Upper lobe of right lung (tissue), 1 donor: ENCODE measurements at places on chromosomes 16 and 17. TPM values are rescaled to one million over a fixed set of nuclear protein-coding genes. Genes with fewer than 3 reads are reported as not detected.

- no peaks in the 10 kb centered on the region for H3K27me3 ChIP-seq
- H3K36me3 ChIP-seq: peaks cover 29% of the 10 kb centered on the region
- no peak overlapping the region for H3K4me3 ChIP-seq
- peaks cover 64% of the 10 kb centered on the region for H3K4me1 ChIP-seq
- DNase-seq: no peak
Observed at GRCh38 chr16:75243667-75244224, 7.7 kb downstream of the BCAR1 start.

SRRM2 gene
- 660 TPM for total RNA-seq

NPIPA7 gene
- 7.7 TPM for total RNA-seq

- peaks cover 6% of the 10 kb centered on the region for H3K27me3 ChIP-seq
- H3K27ac ChIP-seq: no peak overlapping the region
- no peaks in the 10 kb centered on the region for H3K4me1 ChIP-seq
- H3K4me3 ChIP-seq: no peak overlapping the region
Observed at GRCh38 chr16:23694644-23695373, 16.1 kb downstream of the PLK1 start.

DNA sequence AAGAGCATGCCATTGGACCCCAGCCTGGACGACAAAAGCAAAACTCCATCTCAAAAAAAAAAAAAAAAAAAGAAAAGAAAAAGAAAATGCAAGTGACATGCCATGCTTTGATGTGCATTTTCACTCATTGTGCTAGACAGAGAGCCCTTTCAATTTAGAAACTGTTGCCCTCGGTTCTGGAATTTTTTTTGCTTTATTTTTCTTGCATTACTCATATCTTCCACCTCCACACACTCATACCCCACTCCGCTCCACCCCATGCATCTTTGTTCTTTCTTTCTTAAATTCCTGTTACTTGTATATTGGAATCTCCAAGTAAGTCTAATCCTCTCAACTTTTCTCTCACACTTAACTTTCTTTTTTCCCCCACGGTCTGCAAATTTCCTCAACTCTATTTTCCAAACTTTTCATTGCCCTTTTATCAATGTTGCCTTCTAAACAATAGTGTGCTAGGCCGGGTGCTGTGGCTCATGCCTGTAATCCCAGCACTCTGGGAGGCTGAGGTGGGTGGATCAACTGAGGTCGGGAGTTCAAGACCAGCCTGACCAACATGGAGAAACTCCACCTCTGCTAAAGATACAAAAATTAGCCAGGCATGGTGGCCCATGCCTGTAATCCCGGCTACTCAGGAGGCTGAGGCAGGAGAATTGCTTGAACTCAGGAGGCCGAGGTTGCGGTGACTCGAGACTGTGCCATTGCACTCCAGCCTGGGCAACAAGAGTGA is 16.8 kb upstream of the SUZ12 start:
- no peak overlapping the region for H3K4me3 ChIP-seq
- peaks cover 29% of the 10 kb centered on the region for H3K27me3 ChIP-seq
- H3K36me3 ChIP-seq: no peaks in the 10 kb centered on the region
- H3K27ac ChIP-seq: no peak overlapping the region
- H3K4me1 ChIP-seq: no peaks in the 10 kb centered on the region

DNA sequence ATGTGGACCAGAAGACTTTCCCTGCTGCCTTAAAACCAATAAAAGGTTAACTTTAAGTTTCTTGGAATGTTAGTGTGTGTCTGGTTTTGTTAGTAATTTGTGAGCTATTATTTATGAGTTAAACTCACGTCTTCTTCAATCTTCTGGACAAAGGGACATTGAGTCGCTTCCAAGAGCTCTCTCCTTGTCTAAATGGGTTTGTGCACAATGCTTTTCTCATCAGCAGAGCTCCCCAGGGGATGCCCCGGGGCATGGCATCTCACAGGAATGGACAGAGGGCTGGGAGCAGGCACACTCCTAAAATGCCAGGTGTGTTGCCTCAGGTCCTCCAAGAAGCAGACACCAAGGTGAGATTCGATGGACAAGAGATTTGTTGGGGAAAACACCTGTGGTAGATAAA is 90.5 kb downstream of the RGS9 start:
- no peak overlapping the region for H3K4me3 ChIP-seq
- no peaks in the 10 kb centered on the region for H3K27me3 ChIP-seq
- no peaks in the 10 kb centered on the region for H3K36me3 ChIP-seq
- peaks cover 23% of the 10 kb centered on the region for H3K4me1 ChIP-seq

- no peak overlapping the region for H3K27ac ChIP-seq
- peak; percentile 55 for DNase-seq
- H3K4me1 ChIP-seq: no peaks in the 10 kb centered on the region
- no peak overlapping the region for H3K4me3 ChIP-seq
- H3K27me3 ChIP-seq: no peaks in the 10 kb centered on the region
Observed at GRCh38 chr16:86093801-86094750, 195.1 kb downstream of the IRF8 start.

DNA sequence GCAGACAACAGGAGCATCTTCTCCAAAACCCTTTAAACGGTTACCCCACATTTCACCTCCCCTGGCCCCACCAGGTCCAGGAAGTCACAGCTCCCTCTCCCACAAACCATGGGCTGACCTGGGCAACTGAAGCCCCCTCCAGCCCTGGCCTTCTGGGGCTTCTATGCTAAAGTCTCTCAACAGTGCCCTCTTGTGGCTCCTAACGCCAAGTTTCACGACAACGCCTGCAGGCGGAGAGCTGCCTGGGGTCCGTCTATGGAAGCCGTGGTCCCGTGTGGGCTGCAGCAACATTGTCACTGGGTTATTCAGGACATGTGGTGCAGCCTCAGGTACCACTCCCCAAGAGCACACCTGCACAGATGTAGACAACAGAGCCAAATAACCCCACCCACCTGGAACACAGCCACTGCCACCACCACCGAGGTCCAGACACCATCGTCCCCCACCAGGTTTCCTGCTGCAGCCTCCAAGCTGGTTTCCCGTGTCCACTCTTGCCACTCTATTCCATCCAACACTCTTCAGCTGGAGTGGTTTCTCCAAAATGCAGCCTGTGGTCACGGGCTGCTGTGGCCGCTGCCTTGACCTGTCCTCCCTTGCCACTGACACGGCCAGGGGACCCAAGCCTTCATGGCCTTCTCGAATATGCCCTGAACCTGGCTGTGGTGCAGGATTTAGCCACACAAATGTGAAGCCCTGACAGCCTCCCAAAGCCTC is 19.1 kb downstream of the C16orf95 start:
- H3K27me3 ChIP-seq: no peaks in the 10 kb centered on the region
- H3K4me3 ChIP-seq: no peak overlapping the region
- H3K27ac ChIP-seq: no peak overlapping the region
- no peak for DNase-seq
